ENCODE measurements at places on chromosomes 13 and 19.

DNA sequence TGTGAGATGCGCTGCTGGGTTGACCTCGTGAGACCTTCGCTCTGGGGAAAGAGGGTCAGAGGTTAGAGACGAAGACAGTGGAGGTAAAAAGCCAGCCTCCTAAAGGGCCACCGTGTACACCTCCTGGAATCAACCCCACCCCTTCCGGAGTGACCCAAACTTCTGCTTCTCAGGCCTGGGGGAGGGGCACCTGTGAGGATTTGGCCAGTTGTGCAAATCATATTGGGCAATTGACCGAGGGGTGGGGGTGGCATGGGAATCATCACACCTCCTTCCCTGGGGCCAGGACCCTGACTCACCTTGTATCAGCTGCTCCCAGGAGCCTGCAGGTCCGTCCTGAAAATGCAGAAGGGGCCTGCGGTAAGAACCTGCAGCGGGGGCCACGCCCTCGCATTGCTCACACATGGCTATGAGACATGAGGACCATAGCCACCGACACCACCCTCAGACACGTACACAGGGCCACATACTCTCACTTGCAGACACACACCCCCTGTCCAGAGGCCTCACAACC lies 2.8 kb downstream of the TNFSF14 start:
- DNase-seq = no peak

GRCh38 chr19:16016226-16017137 lies 59.8 kb upstream of the TPM4 start:
- no peak for DNase-seq

DNA sequence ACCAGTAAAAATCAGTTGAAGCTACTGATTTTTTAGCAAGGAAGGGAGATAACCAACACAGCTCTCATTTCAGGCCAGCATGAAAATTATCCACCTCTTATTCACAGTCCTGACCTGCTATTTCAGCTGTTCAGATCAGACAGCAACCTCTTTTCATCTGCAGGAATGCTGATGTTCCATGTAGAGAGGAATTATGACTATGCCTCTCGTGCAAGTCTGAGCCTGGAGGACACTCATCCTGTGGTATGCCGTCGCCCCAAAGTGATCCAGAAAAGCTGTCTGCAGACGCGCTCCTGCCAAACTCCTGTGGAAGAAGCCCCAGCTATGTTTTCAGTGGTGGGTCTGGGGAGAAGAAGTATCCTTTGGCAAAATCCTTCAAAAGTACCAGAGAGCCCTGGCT lies 563.5 kb upstream of the SLITRK1 start:
- DNase-seq = no peak

GRCh38 chr13:91312324-91312723 lies 35.2 kb upstream of the MIR17HG start:
- DNase-seq = peak; percentile 49

GRCh38 chr13:66207610-66208009 lies 1022.5 kb downstream of the PCDH9 start:
- DNase-seq = no peak

DNA sequence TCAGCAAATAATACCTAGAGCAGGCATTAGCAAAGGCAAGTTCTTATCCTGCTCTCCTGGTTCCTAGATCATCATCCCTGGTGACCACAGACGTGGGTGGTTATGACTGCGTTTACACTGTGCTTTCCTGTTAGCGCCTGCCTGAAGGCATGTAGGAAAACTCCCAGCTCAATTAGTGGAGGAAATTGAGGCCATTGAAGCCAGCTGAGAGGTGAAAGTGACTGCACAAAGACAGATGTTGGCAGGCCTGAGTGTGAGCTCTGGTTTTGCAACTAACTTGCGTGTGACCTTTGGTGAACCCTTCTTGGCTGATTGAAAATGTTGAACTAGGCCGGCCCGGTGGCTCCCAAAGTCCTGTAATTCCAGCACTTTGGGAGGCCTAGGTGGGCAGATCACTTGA lies 17.5 kb upstream of the NWD1 start:
- DNase-seq = no peak

DNA sequence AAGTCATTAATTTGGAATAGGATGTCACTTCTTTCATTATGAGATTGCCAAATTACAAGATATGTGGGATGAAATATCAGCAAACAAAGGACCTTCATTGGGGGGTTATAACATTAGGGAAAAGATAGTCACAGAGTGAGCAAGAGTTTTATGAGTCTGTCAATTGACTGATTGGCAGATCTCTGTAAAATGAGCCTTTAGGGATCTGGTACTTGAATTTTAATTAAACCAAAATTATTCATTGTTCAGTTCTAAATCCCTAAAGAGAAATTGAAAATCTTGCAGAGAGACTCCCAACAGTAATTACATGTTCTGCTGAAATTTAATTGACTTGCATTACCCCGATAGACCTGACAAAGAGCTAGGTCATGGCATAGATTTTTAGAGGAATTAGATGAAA lies 768.1 kb upstream of the SPRY2 start:
- no peak for DNase-seq

- no peak for DNase-seq
These were observed 75.4 kb upstream of the TNFSF11 start for GRCh38 chr13:42498521-42498920.

- no peak for DNase-seq
These were observed 13.1 kb downstream of the SETDB2 start for GRCh38 chr13:49457221-49457620.

DNA sequence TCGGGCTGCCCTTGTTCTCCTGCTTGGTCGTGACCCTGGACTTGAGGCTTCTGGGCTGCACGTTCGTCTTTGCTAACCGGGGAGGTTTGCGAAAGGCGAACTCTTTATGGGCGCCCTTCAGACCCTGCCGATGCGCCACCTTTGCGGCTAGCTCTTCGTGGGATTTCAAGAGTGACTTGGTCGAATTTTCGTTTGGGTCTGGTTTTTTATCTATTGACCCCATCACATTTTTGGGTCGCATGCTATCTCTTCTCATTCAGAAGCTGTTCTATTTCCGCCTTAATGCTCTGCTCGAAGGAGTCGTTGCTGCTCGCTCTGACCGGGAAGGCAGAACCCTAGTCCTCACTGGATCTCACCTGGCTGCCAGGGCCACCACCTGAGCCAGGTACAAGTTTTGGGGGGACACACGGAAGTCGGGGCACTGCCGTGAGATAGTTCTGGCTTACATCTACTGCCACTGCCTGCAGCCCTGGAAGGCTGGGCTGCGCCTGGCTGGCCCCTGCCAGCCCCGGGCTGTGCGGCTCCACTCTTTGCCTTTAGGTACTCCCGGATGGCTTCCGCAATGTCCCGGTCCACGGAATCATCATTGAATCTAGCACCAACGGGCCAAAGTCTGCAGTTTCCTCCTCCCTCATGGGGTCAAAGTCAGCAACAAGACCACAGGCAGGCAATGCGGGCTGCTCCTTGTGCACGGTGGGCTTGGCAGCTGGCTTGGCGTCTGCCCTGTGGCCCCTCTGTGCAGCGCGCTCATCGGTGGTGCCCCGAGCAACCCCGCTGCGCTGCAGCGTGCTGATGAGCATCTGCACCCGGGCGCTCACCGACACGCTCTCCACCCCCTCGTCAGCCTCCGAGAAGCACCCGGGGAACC lies 16.2 kb downstream of the RB1 start:
- no peak for DNase-seq

DNA sequence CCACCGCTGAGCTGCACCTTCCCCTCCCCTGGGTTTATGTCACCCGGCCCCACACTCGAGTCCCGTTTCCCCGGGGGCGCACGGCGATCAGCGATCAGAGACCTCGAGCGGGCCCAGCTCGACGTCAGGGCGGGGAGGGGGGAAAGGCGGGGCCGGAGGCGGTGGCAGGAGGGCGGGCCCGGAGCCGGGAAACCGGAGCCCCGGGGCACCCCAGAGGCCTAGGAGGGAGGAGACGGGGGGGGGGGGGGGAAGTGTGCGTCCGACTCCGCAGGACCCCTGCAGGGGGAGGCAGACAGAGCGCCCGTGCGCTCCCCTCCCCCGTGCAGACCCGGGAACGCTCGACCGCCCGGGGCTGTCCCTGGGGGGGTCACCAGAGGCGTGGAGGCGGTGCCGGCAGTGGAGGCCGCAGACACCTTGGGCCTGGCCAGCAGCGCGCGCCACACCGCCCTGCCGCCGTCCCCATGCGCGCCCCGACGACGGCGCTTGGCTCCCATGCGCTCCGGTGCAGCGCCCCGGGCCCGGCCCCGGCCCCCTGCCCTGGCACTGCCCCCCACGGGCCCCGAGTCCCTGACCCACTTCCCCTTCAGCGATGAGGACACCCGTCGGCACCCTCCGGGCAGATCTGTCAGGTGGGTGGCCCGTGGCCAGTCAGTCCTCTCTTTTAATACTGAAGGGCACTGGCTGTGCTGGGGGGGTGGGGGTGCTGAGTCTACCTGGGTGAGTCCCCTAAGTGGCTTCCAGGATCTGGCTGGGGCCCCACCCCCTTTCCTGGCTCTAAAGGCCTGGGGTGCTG lies 11.8 kb downstream of the PDE4A start:
- DNase-seq = no peak

GRCh38 chr13:76741624-76742023 lies 144.6 kb downstream of the KCTD12 start:
- no peak for DNase-seq

DNA sequence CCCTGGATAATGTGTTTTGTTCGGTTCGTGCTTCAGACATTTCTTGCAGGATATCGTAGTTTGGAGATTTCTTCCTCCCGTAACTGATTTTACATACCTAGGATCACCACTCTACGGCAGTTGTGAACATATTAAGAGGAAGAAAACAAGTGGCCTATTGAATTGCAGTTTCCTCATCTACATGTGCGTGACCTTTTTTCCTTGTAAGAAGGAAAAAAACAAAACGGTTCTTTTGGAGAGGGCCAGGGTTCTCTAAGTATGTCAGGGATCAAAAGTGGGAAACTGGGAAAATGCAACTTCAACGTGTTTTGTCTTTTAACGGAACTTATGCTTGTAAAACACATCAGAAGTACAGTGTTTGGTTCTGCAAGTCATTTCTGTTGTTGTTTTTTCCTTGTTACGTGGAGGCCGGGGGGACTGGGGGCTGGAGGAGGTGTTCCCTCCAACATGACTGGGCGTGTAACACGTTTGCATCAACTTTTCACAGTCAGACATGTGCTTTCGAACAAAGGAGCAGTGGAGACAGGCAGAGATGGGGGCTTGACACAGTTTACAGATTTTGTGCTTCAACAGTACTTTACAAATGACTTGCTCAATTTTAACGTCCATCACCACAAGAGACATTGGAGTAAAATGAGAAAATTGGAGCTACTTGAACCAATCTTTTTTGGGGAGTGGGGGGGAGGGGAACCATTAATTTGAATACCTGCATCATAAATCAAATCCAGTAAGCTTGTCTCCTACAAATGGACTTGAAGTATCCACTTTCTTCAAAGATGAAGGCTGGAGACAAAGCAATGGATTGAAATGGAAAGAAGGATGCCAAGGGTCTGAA lies 3.8 kb downstream of the ZC3H4 start:
- DNase-seq = peak; percentile 56

GRCh38 chr13:92768602-92769001 lies 458.0 kb upstream of the GPC6 start:
- DNase-seq = no peak

GRCh38 chr19:23554548-23554947 lies 132.5 kb downstream of the ZNF675 start:
- DNase-seq = no peak

DNA sequence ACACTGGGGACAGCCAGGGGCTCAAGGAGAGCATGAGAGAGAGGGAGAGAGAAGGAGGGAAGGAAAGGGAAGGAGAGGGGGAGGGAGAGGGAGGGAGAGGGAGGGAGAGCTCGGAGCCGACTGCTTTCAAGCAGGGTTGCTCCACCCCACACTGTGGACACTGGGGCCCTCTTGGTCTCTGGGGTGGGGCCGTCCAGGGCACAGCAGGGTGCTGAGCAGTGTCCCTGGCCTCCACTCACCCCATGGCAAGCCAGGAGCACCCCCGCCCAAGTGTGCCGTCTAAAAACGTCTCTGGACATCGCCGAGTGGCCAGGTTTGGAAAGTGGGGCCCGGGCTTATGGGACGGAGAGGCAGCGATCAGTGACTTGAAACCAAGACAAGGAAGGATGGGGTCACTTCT lies 20.9 kb downstream of the DPP9 start:
- no peak for DNase-seq

DNA sequence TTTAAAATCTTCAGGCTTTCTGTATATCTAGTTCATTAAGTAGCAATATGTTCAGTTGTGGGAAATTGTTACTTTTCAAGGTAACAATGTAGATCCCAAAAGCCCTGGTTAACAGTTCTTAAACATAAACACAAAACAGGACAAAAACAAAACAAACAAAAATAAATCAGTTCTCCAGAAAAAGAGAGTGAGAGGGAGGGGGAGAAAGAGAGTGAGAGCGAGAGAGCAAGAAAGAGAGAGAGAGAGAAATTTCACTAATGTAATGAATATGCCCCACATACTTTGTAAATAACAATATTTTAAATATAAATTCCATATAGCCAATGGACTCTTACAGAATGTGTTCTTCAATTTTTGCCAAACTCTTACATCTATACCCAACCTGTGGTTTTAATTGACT lies 275.5 kb downstream of the GPC6 start:
- no peak for DNase-seq

GRCh38 chr19:19348266-19348665 lies 27.6 kb downstream of the MAU2 start:
- no peak for DNase-seq
